Omental fat pad (tissue), 4 donors: ENCODE measurements at places on chromosomes 11 and 22. TPM values are rescaled to one million over a fixed set of nuclear protein-coding genes. Genes with fewer than 3 reads are reported as not detected.

CARD10 gene
- 2.8 TPM for total RNA-seq

DBX1 gene
- not detected for total RNA-seq

ZNF214 gene
- 1.9 TPM for total RNA-seq

APOA4 gene
- not detected for total RNA-seq

ARHGAP8 gene
- total RNA-seq = 1.9 TPM

MMP12 gene
- total RNA-seq = not detected

CHRM1 gene
- total RNA-seq = not detected

VSIG2 gene
- total RNA-seq = 1.4 TPM

CCDC157 gene
- 0.95 TPM for total RNA-seq

TMA7B gene
- not detected for total RNA-seq

MLC1 gene
- not detected for total RNA-seq

SAA2 gene
- total RNA-seq = 335 TPM

PLEKHA7 gene
- total RNA-seq = 49.3 TPM

SLC25A18 gene
- 7.9 TPM for total RNA-seq

ALG12 gene
- total RNA-seq = 13.8 TPM

PNPLA3 gene
- total RNA-seq = 4.3 TPM

ETS1 gene
- 211 TPM for total RNA-seq

RASSF10 gene
- total RNA-seq = 0.19 TPM

ANO1 gene
- total RNA-seq = 8.6 TPM

YPEL1 gene
- 4.0 TPM for total RNA-seq

MMP11 gene
- 3.1 TPM for total RNA-seq

UPB1 gene
- total RNA-seq = not detected

CCDC73 gene
- total RNA-seq = not detected

OR2AG2 gene
- total RNA-seq = not detected

C11orf42 gene
- total RNA-seq = not detected

RIBC2 gene
- total RNA-seq = not detected

OR5L1 gene
- not detected for total RNA-seq

PRR5L gene
- 23.2 TPM for total RNA-seq

ART5 gene
- 0.65 TPM for total RNA-seq

MGAT3 gene
- 4.1 TPM for total RNA-seq

HYOU1 gene
- 48.6 TPM for total RNA-seq

NAALAD2 gene
- total RNA-seq = 10.2 TPM

FAT3 gene
- total RNA-seq = 2.8 TPM

ACR gene
- not detected for total RNA-seq

SCGB1D2 gene
- total RNA-seq = not detected

TRPM5 gene
- 0.63 TPM for total RNA-seq

SCO2 gene
- total RNA-seq = 15.0 TPM

TSSC4 gene
- total RNA-seq = 59.7 TPM

ZDHHC8 gene
- 9.5 TPM for total RNA-seq

HEPN1 gene
- total RNA-seq = not detected

KIRREL3 gene
- not detected for total RNA-seq

PKNOX2 gene
- total RNA-seq = 0.19 TPM

E2F8 gene
- not detected for total RNA-seq

DUSP8 gene
- 4.5 TPM for total RNA-seq

SCGB1A1 gene
- not detected for total RNA-seq
